DMS153 (cell line): ENCODE measurements at places on chromosomes 2 and 18.

DNA sequence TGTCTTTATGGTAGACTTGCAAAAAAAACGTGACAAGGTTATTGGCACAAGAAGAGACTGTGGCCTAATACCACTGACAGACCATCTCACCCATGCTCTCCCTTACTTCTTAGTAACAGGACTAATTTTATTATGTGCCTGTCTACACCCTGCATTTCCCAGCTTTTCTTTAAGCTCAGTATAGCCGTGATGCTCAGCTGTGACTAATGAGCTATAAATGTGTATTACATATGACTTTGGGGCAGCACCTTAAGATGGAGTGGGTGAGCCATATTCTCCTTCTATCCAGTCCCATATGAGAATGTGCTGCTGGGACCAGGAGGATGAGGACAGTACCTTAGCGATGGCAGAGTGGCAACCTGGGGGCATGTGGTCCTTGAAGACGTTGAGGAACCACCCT lies 293.5 kb downstream of the RNF144A start:
- no peak for DNase-seq

DNA sequence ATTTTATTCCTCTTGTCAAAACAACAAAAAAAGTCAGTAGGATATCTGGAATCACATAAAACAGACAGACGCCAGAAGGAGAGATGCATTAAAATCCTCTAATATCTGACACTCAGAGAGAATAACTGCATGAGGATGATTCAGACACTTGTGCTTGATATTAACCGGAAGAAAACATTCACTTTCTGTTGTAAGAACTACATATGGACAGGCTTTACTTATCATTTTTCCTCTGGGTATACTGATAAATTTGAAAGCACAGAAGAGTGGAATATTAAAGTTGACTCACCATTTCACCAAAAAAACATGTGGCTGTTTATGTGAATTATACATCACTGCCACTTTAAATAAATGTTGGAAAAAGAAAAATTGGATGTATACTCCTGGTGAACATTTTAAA lies 589.1 kb upstream of the CDH2 start:
- DNase-seq: no peak

- no peak for DNase-seq
Measured at GRCh38 chr18:9782073-9782857, 74.2 kb downstream of the RAB31 start.

- DNase-seq: no peak
Measured at GRCh38 chr2:130795431-130795830, 40.1 kb downstream of the AMER3 start.

GRCh38 chr2:84906108-84906899 lies 848 bp downstream of the TMSB10 start:
- DNase-seq: no peak

- DNase-seq: no peak
Measured at GRCh38 chr2:36246320-36246990, 109.1 kb upstream of the CRIM1 start.

- DNase-seq: no peak
Measured at GRCh38 chr18:70553245-70553935, 264.5 kb downstream of the SOCS6 start.

DNA sequence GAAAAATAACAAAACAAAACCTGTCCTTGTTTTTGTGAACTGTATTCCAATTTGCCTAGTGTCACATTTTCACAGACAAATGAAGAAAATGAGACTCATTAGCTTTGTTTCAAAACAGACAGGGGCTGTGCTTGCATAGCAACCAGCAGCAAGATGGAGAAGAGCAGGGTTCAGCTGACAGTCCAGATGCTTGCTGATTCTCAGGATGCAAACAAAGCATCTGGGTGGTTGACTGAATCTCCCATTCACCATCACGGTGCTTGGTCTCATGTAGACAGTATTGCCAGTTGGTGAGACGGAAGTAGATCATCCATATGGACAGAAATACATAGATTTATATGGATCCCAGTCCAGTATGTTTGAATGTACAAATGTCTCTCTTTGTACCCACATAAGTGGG lies 326.8 kb downstream of the CCDC85A start:
- DNase-seq: no peak

GRCh38 chr2:179612591-179613298 lies 248.7 kb downstream of the ZNF385B start:
- DNase-seq: no peak

GRCh38 chr2:36446294-36446693 lies 90.7 kb downstream of the CRIM1 start:
- no peak for DNase-seq

GRCh38 chr2:705971-706511 lies 28.8 kb upstream of the TMEM18 start:
- no peak for DNase-seq

GRCh38 chr2:229980431-229981184 lies 58.3 kb downstream of the FBXO36 start:
- DNase-seq: no peak

- no peak for DNase-seq
Measured at GRCh38 chr2:196758474-196759377, 40.8 kb downstream of the GTF3C3 start.
